ENCODE measurements at places on chromosomes 7 and 10.
A peak's percentile ranks its signal among the peaks of the same experiment; 100 is the strongest.

- DNase-seq = peak; percentile 97
Measured at GRCh38 chr10:104231784-104232612, at the start of gene CFAP43. Gene CFAP43 (minus strand): TSS chr10:104232364. CDS start chr10:104232246, 118 bp downstream.

DNA sequence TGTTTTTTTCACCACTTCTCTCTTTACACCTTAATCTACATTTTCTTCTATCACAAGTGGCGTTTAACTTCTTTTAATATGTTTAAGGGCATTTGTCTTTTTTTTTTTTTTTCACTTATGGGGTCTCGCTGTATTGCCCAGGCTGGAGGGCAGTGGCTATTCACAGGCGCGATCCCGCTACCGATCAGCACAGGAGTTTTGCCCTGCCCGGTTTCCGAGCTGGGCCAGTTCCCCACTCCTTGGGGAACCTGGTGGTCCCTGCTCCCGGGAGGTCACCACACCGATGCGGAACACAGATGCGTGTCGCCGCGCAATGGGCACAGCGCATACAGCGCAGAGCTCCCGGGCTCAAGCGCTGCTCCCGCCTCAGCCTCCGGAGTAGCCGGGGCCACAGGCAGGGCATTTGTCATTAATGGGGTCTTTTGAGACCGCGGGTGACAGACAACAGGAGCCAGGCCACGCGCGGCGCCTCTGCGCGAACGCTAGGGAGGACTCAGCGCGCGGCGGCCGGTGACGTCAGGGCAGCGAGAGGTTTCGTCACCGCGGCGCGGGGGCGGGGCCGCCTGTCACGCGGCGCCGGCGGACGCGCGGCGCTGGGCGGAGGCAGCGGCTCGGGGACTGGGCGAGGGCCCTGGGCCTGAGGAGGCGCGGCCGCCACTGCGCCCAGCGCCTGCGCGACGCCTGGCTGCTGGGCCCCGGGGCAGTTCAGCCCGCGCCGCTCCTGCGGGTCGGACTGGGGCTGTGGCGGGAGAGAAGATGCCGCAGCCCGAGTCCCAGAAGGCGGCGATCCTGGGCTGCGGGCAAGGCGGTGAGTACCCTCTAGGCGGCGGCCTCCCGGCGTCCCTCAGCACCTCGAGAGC lies at the start of gene GALNT11:
TSS of gene GALNT11 (plus strand) at position 598 of the 860 bp plus-strand sequence. CDS start 68,554 bp downstream, outside the sequence.
- DNase-seq = peak; percentile 92

GRCh38 chr10:57694956-57695608 lies 572.6 kb downstream of the IPMK start:
- no peak for DNase-seq

GRCh38 chr10:120588311-120588710 lies 131.3 kb downstream of the PLPP4 start:
- peak; percentile 27 for DNase-seq

DNA sequence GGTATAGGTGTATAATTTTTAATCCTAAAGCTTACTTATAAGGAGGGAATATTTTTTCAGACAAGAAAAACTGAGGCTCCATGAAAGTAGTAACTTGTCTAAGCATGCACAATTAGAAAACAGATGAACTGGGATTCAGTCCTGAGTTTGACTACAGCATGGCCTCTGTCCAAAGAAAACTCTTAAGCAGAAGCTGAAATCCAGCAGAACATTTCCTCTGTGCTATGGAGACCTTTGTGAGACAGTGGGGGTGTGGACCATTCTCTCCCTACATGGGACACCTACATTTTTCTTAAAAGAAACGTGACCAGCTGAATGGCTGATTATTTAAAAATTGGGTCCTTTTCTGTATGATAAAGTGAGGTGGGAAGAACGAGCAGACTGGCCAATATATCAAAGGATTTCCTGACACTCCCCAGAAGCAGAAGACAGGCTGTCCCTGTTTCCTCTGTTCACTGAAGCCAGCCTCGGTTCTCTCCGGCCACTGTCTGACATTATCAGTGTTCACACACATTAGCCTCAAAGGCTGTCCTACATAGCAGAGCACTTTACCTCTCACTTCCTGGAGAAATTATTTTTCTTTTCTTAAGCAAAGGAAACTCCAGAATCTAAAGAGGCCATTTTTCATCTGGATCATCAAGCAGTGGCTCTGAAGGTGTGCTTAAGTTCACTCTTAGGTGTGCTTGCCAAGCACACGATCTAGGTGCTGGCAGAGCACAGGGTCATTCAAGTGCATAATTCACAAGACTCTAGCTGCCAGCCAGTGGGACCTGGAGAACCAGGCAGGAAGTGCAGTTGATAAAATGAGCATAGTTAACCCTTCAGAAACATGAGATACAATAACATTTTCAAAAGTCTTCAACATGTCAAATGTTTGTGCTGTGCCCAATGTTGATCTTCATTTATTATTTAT lies 40.4 kb upstream of the KIAA1217 start:
- DNase-seq = no peak

GRCh38 chr10:4671451-4672145 lies 154.4 kb upstream of the AKR1E2 start:
- DNase-seq = no peak

DNA sequence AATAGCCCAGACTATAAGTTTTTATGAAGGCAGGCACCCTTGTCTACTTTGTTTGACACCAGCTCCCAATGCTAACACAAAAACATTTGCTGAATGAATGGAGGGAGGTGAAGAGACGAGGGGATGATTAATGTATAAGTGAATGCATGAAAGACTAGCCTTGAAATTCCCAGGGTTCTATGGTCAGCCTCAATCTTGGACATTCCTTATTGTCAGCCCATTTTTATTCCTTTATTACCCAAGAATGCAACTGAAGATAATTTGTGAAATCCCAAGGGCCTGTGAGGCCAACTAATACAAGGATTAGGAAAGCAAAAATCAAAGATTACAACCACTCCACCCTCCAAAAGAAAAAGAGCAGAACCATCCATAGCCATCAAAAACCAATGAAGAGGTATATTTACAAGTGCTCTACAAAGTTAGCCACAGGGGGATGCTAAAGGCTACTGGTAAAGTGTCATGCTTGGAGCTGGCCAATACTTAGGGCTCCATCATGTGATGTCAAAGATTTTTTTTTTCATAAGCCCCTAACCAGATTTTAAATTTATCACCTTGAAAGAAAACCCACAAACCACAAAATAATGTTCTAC lies 40.0 kb upstream of the ASAH2 start:
- no peak for DNase-seq

GRCh38 chr7:52088008-52088901 lies 771.6 kb upstream of the COBL start:
- no peak for DNase-seq

DNA sequence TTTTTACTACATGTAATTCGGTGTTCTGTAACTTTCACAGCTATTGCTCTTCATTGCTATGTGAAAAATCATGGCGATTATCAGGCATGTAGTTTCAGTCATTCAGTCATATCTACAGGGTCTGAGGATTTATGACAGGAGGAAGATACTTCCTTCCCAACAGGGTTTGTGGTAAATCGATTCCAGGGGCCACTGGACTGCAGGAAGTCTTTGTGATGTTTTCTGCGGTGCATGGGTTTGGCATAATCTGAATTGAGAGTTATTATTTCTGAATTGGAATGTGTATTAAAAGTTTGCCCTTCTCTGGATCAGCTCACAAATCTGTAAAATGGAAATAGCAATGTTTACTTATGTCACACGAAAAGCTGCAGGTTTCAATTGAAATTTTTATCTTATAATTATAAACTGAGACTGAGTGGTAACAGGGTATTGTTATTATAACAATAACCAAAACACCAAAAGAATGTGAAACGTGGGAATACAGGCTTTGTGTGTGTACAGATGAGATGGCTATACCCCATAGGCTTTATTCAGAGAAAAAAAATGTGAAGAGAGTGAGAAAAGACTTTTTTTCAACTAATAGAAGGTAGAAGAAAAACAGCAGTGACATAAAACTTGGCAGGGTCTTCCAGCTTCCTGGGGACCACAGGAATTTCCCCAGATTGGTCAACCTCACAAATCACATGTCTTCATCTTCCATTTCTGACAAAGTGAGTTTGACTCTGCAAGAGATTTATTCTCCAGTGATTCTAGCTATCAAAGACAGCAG lies 307.7 kb upstream of the NFE2L3 start:
- DNase-seq = no peak

- DNase-seq = no peak
Measured at GRCh38 chr10:86104156-86104555, 262.4 kb downstream of the GRID1 start.

DNA sequence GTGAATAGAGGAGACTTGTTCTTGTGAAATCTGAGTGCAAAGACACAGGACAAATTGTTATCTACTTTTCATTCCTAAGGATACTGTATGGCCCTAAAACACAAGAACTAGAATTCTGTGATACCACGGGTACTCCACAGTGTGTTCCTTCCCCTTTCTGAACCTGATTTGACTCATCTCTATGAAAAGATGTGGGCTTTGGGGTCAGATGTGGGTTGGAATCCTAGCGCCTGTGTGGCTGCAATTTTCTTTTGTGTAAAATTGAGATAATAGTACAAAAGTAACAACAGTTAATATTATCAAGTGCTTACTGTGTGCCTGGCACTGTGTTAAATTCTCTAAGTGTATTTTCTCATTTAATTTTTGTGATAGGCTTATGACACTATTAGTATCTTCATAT lies 8.1 kb downstream of the SRGN start:
- no peak for DNase-seq

- peak; percentile 41 for DNase-seq
Measured at GRCh38 chr7:94656925-94657731, 1.2 kb upstream of the SGCE start.

GRCh38 chr10:17445400-17445998 lies 8.9 kb downstream of the ST8SIA6 start:
- DNase-seq = no peak

DNA sequence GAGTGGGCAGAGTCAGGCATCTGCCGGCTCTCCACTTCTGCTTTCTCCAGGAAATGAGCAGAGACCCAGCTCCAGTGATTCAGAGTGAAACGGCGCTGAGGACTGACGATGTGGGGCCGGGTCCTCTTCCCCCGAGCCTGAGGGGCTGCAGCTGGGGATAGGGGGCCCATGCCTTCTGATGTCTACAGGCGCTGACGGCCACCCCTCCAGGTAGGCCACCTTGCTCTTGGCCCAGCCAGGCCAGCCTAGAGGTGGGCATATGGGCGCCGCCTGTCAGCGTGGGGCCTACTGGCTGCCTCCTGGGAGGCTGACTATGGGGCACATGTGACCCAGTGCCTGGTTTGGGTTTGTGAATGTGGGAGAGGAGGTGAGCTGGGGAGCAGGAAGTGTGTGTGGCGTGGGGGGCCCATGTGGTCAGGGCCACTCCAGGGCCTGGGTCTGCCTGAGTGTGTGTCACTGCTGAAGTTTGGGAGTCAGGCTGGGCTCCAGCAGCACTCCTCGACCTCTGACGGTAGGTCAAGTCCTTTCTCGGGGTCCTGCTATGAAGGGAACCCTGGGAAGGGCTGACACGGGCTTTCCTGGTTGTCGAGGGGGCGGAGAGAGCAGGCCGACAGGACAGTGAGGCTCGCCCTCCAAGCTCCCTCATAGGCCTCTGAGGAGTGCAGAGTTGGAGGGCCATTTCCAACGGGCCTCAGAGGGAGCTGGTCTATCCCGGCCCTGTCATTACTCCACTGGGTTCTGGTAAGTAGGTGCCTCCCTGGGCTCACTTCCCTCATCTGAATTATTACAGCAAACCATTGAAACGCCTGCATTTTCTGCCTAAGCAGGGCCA lies at the start of gene WDFY4:
TSS of gene WDFY4 (plus strand) at position 82 of the 832 bp plus-strand sequence. CDS start 24,860 bp downstream, outside the sequence.
- no peak for DNase-seq

DNA sequence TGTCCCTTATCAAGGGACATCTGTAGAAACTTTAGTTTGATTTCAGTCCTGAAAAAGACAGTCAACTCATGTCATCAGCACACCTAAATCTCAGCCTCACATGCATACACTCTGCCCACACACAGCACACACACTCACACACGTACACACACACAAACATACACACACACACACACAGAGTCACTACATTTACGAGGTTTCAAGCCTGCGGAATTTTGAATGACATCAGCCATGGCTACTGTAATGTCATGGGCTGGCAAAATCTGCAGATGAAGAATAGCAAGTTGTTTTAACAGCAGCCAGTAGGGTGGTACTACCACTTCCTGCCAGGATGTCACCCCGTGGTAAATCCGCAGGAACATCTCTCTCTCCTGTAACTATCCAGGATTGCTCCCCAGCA lies 37.1 kb upstream of the EZH2 start:
- no peak for DNase-seq

DNA sequence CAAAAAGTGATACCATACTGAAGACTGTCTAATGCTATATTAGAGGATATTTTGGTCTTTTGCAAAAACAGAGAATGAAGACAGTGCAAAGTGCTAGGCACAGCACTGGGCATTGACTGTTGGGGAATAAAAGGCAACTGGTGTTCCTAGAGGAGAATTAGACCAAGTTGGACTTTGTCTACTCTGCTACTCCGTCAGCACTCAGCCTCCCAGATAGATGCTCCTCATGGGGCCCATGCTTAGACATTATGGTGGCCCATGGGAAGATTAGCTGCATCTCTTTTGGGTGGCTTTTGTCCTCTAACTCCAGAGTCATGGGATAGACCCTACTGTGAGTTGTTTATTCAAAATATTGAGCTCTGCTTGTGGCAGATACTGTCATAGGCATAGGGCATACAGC lies 113.5 kb downstream of the RBM20 start:
- no peak for DNase-seq

DNA sequence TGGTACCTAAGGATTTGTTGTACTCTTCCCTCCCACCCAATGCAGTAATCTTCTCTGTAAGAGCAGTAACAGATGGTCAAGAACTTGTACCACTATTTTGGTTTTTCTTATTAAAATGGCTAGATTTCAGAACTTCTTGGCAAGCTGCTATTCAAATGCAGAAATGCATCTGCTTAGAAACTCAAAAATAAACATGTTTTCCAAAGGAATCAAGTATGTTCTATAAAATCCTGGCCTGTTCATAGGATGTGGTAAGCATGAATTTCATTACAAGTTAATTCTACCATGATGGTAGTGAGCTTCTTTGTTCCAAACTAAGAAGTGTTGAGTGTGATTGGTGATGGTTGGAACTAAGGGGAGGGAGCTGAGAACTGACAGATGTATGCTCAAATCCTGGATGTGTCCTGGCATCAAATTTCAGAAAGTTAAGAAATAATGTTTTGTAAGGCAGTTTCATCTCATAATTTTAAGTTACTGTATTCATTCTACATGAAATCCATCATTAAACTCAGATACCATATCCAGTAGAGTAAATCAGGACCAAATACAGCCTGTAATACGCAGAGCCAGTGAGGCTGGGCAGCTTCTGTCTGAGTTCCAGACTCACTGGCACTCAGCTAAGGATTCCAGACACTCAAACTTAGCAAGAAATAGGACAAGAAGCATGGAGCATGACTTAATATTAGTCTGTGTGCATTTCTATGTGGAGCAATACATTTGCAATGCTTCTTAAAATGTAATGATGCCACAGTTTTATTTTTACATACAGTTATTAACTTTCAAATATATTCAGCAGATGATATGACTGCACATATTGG lies 119.6 kb downstream of the TES start:
- no peak for DNase-seq

DNA sequence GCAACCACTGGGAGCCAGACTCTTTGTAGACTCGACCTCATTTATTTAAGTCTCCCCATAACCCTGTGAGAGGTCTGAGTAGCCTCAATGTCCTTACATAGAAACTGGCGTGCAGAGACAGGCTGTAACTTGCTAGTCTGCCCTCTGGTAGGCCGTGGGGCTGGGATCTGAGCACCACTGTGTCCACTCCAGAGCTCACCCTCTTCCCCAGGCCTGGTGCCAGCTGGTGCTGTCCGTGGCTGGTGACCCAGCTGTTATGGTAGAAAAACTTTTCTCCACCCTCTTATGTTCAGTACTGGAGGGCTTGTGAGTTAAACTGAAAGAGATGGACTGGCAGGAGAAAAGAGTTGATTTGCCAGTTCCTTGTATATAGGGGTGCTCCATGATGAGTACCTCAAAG lies 41.9 kb downstream of the ADAMTS14 start:
- no peak for DNase-seq

- DNase-seq = no peak
Measured at GRCh38 chr7:26378016-26378415, 86.4 kb downstream of the SNX10 start.

Data from BE2C (cell line).